ENCODE measurements at places on chromosomes 16 and 17.

DNA sequence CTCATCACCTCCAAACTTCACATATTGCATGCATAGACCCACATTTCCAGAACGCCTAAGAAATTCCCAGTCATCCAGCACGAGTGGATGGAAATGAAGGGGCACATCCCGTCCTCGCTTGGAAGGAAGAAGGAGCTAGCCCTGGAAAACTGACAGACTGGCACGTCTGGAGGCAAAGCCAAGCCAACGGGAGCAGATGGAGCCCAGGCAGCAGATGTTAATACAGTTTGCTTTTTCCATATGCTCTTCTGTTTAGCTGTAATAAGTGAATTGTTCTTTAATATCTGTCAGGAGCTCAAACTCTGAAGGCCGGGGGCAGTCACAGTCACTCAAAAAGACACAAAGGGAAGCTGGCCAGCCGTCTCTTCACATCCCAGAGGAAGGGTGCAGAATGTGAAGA lies 187.7 kb downstream of the XYLT1 start:
- DNase-seq: no peak

GRCh38 chr16:87012954-87013938 lies 303.9 kb downstream of the C16orf95 start:
- no peak for DNase-seq

DNA sequence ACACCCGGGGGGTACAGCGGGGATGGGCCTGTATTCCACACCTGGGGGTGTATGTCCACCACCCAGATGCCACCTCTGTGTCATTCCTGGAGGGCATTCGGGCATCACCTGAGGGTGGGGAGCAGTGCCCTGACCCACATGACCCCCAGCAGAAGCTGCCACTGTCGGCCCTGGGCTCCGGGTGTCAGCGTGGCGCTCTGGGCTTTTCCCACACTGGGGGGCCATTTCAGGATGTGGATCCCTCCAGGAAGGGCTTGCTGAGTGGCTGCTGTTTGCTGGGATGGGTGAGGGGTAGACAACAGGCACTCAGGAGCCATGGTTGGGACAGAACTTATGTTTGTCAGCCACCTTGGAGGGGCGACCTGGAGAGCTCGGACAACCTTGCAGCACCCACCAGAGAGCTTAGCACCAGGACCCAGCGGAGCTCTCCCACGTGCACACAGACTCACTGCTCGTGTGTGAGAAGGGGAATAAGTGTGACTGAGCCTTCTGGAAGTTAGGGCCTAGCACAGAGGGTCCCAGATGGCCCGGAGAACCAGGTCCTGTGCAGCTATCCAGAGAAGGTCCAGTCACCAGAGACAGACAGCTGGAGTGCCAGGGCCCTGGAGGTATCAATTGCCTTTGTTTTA lies 102.7 kb downstream of the METRNL start:
- DNase-seq: no peak

DNA sequence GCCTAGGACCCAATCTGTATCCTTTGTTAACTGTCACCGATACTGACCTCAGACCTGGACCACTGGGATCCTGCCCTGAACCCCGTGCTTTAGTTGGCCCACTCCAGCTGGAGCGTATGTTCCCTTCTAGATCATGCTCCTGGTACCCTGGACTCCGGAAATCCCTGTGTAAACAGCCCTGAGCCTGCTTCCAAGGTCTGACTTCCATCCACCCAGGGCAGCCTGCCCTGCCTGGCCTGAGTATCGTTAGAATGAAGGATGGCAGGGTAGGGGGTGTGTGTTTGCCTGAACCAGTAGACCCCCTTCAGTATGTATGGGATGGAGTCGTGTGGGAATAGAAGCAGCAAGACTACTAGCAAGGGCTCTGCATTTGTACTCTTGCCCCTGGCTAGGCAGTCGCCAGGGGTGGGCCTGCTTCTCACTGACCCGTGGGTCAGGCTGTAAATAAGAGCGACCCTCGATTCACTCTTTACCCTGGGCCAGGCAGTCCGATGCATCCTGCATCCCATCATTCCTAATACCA lies 691 bp upstream of the TMEM98 start:
- DNase-seq: peak; percentile 58

DNA sequence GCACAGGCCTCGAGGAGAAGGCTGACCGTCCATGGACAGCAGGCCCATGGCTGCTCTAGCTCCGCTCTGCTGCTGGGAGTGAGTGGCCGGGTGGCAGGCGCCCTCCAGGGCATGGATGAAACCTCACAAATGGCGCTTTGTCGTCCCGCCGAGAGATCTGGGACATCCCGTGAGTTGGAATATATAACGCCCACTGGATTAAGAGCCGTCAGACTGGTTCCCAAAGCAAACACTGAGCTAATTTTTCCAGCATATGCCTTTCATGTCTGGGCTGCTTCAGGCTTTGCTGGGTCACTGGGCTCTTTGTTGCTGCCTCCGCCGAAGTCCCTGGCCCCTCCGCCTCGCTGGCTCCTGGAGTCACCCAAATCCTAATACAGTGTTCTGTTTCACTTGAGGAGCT lies 266.3 kb downstream of the FOXL1 start:
- DNase-seq: no peak

- no peak for DNase-seq
These were observed 41.1 kb downstream of the MARVELD3 start for GRCh38 chr16:71666928-71667707.

- no peak for DNase-seq
These were observed 25.7 kb upstream of the SLC39A11 start for GRCh38 chr17:73118139-73118538.

GRCh38 chr17:13003454-13003851 lies 14.4 kb downstream of the ELAC2 start:
- DNase-seq: no peak

DNA sequence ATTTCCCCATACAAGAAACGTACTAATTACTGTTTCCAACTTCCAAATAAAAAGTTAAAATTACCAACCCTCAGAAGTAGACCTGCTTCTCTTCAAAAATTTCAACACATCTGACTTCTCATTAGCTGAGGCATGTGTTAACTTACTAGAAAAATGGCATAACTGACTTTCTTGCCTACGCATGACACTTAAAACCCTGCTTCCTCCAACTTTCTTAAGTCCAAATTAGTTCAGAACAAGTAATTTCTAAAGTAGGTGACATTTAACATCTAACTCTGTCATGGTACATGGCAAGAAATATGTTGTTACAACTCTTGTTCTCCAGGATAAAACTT lies 6.7 kb downstream of the USP7 start:
- no peak for DNase-seq

DNA sequence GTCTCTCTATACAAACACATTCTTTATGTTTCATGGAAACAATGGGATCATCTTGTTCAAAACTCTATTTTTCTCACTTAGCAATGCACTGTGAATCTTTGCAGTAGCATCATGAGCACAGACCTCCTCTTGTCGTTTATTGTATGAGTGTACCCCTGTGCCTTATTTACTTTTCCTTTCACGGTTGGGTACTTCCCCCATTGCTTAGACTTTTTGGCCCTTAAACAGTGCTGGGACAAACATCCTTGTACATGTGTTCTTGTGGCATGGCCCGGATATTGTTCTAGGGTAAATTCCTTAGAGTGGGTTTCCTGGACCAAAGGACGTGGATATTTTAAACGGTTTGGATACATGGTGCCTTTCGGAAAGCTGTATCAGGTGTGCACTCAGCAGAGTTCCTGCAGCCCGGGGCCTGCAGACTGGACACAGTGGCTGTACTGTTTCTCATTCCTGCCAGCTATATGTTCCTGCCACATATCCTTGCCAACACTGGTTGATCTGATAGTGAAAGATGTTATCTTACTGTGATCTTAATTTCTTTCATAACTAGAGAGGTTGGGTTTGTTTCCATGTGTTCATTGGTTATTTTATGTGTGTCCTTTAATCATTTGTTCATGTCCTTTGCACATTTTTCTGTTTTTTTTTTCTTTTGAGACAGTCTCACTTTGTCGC lies 111.1 kb downstream of the OR1D5 start:
- no peak for DNase-seq

DNA sequence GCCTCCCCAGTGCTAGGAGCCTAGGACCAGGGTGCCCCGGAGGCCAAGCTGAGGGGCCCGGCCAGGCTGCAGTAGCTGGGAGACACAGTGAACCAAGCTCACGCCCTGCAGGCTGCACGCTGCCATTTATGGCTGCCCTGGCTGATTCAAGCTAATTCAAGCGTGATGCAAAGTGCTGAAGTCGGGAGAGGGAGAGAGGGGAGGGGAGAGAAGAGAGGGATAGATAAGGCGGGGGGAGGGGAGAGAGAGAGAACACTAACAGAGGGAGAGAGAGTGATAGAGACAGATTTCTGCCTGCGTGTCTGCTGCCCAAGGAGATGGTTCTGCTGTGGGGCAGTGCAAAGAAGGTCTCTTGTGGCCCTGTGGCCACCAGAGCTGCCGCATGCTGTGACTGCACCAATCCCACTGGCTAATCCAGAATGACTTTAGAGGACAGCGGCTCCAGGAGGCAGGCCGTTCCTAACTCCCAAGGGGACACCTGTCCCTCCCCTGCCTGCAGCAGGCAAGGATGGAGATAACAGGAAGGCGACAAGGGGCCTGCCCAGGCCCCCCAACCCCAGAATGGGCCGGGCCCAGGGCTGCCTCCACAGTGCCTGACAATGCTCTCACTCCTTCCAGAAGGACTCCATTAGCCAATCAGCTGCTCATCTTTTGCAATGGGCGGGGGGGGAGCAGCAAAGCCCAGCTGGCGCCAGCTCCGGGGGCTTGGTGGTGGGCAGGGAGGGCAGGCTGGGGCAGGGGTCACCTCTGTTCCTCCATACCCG lies 12.9 kb downstream of the MXRA7 start:
- DNase-seq: peak; percentile 54

DNA sequence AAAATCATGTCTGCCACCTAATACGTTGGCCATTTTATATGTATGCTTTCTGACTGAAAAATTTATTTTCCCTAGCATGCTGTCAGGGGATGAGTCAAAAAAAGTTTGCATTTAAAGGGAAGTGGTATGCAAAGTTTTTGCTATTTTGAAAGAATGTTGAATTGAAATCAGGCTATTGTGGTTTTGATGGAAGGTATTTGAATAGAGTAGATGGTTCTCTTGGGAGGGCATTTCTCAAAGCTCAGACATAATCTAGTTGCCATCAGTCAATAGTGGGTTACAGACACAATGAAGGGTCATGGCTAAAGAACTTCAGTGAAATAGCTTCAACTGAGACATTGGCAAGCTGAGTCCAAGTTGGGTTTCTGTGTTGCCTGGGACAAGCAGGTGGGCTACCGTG lies 102.4 kb downstream of the MAP2K6 start:
- no peak for DNase-seq

DNA sequence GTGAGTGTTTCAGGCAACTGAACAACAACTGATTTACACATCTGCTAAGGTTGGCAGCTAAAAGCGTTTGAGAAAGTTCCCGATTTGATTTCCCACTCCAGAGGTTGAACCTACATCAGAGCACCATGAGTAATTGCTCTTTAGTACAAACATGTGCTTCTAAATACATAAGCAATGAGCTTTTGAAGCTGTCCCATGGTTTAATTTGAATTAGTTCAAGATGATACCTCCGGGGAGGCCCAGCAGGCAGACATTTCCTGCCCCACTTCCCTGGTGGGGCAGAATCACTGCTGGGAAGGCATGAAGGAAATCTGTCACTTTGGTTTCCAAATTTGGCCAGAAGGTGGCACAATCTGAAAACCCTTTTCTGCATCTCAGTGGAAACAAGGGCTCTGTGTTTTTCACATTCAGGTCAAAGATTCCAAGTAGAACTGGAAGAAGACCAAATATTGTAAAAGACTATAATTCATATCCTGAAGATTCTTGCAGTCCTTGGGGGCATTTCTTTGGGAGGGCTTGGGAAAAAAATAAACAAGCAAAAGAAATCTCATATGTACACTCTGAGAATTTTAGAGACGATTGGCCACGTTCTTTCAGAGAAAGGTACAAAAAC lies 176.2 kb upstream of the FAM20A start:
- DNase-seq: peak; percentile 81

GRCh38 chr17:66689221-66689620 lies 145.7 kb upstream of the CACNG5 start:
- DNase-seq: no peak

DNA sequence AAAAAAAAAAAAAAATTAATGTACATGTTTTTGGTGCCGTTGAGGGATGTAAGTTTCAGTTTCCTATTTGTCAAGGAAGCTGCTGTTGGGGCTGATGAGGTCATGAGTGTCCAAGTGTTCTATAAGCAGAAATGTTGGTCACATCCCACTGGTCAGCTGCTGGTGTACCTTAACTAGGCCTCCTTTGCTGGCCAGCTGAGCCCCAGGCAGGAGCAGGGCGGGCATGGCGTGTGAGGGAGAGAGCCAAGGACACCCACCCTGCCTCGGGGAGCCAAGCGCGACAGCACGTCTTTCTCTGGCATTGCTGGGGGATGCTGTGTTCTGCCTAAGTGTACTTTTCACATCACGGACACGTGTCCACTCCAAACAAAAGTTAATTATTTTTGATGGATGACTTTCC lies 108.1 kb upstream of the CDC42EP4 start:
- DNase-seq: peak; percentile 14

GRCh38 chr16:19172098-19172780 lies 4.2 kb downstream of the SYT17 start:
- no peak for DNase-seq

GRCh38 chr16:50126183-50126582 lies 26.9 kb upstream of the TENT4B start:
- no peak for DNase-seq

DNA sequence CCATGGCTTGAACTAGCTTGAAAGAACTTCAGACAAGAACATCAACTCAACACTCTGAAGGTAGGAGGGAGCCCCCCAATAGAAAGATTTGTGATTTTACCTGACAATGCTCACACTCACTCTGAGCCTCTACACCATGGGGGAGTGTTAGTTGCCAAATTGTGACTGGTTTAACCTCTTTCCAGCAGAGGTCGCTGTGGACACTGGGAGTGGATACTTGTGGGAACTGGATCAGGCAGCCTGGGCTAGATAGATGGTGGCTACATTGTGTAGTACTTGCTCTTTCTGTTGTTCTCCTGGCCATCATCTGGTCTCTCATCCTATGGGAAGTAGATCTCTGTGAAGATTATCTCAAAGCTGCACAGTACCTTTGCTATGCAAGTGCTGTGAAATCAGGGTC lies 2.9 kb downstream of the SMPD3 start:
- DNase-seq: peak; percentile 73

DNA sequence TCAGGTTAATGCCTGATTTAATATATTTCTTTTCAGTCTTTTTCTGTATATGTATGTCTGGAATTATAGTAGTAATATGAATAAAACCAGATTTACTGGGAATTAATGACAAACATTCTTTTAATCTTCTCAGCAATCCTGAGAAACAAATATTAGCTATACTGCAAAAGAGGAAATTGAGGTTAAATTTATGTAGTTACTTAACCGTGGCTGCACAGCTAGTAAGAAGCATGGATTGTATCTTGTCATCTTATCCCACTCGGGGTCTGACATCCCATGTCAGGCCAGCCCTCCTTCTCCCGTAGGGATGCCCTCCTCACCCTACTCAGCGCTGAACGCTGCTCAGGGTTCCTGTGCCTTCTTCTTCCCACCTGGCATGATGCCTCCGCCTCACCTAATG lies 143.0 kb downstream of the FTO start:
- no peak for DNase-seq

Measured in NCI-H1417 (cell line).